ENCODE measurements at places on chromosomes 2 and 18. TPM values are rescaled to one million over a fixed set of nuclear protein-coding genes. Genes with fewer than 3 reads are reported as not detected.

GRCh38 chr2:187499941-187500532, 52.0 kb upstream of the CALCRL start:
- peak; percentile 58 for DNase-seq

GRCh38 chr2:216942016-216942415, 82.2 kb upstream of the TNP1 start:
- peak; percentile 9 for DNase-seq

DNA sequence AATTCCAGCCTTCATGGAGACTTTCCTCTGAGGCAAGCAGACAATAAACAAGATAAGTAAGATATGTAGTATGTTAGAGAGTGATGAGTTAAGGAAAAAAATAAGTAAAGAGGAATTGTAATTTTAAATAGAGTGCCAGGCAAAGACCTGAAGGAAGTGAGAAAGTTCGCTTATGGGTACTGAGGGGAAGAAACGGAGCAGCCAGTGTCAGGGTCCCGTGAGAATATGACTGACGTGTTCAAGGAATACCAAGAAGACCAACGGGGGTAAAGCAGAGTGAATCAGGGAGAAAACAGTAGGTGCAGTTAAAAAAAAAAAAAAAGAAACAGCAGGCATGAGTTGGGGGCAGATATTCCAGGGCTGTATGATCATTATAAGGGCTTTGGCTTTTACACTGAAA, 45.1 kb downstream of the ARHGEF33 start:
- no peak for DNase-seq

DNA sequence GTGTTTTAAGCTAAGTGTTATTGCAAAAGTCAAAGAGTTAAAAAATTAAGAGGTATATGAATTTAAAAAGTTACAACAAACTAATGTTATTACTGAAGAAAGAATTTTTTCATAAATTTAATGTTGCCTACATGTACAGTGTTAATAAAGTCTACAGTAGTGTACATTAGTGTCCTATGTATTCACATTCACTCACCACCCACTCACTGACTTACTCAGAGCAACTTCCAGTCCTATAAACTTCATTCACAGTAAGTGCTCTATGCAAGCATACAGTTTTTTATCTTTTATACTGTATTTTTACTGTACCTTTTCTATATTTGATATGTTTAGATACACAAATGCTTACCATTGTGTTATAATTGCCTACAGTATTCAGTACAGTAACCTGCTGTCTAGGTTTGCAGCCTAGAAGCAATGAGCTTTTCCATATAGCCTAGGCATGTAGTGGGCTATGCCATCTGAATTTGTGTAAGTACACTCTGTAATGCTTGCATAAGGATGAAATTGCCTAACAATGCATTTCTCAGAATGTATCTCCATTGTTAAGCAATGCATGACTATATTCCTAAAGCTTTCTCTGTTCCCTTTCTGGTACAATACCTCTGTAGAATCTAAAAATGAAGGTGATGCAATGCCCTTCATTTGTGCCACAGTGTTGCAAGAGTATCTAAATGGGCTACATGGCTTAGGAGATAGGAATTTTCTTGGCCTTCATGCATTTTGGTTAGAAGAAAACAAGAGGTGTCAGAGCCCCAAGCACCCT, 370.8 kb upstream of the NT5C1B start:
- DNase-seq: no peak

DNA sequence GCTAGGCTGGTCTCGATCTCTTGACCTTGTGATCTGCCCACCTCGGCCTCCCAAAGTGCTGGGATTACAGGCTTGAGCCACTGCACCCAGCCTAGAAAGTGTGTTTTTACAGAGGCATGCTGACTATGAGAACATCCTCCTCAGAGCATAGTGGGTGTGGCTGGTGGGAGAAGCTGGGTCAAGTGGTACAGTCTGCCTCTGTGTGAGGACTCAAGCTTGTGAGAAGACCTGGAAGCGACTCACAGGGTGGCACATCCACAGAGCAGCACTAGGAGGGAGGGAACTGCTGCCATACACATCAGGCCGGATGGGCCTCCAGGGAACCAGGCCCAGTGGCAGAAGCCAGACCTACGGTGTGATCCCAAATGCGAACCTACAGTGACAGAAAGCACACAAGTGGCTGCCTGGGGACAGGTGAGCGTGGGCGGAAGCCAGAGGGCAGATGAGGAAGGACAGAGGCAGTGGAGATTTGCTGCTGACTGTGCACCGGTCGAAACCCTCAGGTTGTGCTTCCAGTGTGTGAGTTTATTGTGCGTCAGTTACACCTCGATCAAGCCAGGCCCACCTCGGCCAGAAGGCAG, 8.9 kb downstream of the ARHGEF4 start:
- DNase-seq: peak; percentile 66

DNA sequence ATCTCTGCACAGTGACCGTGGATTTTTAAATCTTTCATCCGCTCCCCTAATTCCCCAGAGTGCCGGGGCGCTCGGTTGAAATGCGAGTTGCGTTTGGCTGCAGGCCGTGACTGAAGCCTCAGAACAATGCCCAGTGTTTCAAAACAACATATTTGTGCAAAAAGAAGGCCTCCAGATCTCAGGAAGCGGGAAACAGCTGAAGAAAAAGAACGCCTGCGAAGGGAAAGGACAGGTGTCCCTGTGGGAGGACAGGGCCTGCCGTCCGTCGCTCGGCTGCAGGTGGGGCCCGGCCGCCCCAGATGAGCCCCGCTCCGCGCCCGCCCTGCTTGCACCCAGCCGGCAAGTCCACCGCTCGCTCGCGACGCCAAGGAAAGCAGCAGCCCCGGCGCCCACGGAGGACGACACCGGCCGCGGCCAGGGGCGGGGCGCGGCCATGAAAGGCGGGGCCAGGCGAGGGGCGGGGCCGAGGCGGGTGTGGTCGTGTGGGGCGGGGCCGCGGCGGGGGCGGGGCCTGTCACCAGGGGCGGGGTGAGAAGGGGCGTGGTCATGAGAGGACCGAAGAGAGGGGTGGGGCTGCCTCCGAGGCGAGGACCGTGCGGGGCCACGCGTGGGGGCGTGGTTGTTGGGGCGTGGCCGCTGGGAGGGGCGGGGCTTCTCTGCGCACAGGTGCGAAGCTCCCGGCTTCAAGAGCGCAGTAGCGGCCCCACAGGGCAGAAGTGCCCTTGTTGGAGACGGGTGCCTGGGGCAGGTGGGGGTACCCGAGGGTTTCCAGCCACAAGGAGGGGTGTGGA, 17.6 kb upstream of the BOK start:
- peak; percentile 53 for DNase-seq

- DNase-seq: no peak
Observed at GRCh38 chr18:3924455-3924854, 474.5 kb downstream of the TGIF1 start.

DNA sequence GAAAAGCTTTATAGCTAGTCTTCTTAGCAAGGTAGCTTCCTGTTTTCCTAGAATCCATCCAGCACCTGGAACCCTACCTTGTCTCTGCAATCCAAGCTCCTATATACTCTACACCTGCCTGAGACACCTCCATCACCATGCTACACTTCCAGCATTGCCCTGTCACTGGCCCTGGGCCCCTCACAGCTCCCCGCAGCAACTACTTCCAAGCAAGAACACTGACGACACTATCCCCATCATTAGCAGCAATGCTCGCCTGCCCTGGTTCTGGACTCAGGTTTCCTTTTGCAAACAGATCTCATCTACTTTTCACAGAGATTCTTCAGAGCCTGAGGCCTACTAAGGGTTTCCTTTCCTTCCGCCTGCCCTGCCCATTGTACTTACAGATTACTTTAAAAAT, 121.1 kb downstream of the DTNB start:
- no peak for DNase-seq

GRCh38 chr2:238099714-238100048, 459 bp upstream of the ESPNL start:
- DNase-seq: no peak

- no peak for DNase-seq
Observed at GRCh38 chr2:43026426-43027096, 199.8 kb downstream of the ZFP36L2 start.

DNA sequence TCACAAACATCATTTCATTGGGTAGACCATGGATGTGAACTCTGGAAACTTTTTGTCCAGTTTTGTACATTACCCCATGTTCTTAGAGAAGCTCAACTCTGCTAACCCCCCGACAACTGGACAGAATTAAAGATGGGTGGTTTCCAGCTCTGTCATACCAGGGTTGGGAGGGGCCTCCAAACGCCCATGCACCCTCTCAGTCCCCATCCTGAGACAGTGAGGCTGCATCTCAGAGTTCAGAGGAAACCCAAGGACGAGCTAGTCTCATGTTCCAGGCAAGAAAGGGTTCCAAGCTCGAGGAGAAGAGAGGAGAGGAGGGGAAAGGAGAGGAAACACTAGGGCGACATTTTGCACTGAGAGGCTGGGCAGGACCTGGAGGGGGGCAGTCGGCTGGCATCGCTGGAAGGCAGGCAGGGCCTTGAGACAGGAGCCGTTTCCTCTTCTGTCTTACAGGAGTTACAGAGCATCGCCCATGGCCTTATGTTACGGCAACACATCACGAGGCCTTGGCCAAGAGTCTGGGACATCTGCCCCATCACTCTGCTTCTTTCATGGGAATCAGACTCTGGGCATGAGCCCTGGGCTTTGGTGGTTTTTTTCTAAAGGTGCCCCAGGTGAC, 16.4 kb downstream of the MAL start:
- no peak for DNase-seq

- DNase-seq: peak; percentile 9
Observed at GRCh38 chr2:144086965-144087364, 433.0 kb downstream of the ZEB2 start.

DNA sequence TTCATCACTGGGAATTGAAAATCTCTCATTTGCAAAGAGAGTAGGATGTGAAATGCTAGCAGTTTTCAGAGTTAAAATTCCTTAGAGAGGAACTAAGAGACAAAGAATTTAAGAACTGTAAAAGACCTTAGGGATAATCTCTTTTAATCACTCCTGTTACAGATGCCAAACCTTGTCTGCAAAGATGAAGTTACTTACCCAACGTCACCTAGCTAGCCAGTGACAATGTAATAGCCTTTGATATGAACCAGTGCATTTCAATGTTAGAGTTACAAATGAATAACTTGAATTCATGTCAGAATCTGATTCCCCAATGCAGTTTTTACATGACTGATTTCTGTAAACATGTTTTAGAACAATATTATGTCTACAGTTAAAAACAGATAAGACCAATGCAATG, 190.1 kb downstream of the LRP1B start:
- DNase-seq: no peak

GRCh38 chr2:28649481-28650265, 102.0 kb upstream of the PPP1CB start:
- peak; percentile 69 for DNase-seq

GRCh38 chr2:120972286-120972685, 236.6 kb downstream of the GLI2 start:
- no peak for DNase-seq

DNA sequence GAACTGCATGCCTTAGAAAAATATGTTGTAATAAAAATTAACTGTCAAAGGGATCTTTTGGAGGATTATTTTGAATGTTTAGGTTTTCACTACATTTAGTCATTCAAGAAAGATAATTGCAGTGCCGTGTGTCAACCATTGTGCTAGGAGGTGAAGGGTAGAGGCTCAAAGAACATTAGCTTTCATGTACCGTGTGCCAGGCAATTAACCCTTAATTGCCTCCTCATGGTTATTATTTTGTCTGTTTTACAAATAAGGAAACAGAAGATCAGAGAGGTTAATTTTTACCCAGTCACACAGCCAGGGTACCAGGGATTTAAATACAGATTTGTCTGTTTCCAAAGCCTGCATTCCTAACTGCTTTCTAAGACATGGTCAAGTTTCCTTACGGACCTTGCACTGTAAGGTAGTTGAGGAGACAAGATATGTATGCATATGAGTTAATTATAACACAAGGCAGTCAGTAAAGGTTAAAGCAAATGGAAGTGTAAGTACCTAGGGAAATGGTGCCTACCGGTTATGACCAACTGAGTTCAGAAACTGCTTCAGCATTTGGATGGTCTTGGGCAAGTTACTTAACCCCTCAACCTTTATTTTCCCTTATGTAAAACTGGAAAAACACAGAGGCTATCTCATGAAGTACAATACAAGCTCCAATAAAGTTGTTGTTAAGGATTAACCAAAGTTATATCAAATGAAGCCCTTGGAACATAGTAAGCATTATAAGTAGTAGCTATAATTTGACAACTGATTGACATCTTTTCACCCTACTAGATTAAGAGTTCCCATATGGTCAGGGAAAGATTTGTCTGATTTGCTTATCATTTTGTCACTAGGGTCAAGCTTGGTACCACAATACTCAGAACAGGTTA, 434.9 kb downstream of the MBD2 start:
- DNase-seq: no peak

DNA sequence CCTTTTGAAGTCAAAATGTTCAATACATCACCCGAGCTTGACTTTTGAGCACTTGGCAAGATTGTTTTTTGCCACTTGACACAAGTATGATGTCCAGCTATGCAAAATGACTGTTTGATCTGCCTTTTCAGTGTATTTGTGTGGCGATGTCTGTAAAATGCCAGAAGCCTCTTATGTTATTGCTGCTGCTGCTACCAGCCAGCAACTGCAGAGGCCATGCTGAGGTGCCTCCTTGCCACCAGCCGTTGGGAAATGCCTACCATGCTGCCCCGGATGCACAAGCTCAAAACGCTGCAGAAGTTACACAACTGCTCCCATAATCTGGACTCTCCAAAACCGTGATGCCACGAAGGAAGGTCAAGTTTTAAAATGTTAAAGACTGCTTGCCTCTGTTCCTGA, 80.3 kb downstream of the RTN4 start:
- DNase-seq: no peak

DNA sequence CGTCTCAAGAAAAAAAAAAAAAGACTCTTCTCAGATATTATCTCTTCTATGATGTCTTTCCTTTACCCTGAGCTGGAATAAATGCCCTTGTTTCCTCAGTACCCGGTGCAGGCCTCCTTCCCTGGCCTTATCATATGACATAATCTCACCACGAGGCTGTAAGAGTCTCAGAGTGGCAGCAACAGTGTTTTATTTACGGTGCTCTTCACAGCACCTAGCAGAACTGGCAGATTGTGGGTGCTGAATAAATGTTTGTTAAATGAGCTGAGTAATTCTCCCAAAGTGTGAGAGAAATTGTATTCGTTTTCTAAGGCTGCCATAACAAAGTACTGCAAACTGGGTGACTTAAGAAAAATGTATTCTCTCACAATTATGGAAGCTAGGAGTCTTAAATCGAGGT, 82.8 kb upstream of the CD28 start:
- DNase-seq: peak; percentile 42

DNA sequence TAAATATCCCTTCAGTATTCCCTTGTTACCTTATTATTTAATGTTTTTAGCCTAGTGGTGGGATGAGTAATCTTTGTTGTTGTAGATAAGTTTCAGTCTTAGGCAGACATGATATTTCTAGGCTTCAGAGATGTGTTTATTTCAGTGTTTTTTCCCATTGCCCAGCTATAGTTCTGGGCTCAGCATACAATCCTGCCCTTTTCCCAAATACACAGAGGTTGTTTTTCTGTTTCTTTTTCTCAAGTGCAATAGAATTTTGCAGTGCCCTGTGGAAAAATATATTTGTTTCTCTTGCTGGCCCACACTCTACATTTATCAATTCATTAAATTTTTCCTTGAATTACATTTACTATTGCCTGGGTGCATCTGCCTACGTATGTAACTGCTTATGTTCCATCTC, 321.8 kb downstream of the KCNJ3 start:
- DNase-seq: no peak

GRCh38 chr2:53715568-53715967, 52.0 kb upstream of the CHAC2 start:
- DNase-seq: peak; percentile 3

GRCh38 chr2:110807522-110807921, 75.1 kb downstream of the ACOXL start:
- DNase-seq: peak; percentile 24

BOK gene
- total RNA-seq: 13.1 TPM

ZAP70 gene
- total RNA-seq: 2.0 TPM

FZD7 gene
- 29.4 TPM for total RNA-seq

PUM2 gene
- 25.0 TPM for total RNA-seq

CCDC68 gene
- total RNA-seq: 0.29 TPM

CPS1 gene
- total RNA-seq: 49.3 TPM

CABLES1 gene
- total RNA-seq: 0.88 TPM

ZNF24 gene
- 28.1 TPM for total RNA-seq
